ENCODE measurements at places on chromosomes 2 and 18. TPM values are rescaled to one million over a fixed set of nuclear protein-coding genes. Genes with fewer than 3 reads are reported as not detected.
A peak's percentile ranks its signal among the peaks of the same experiment; 100 is the strongest.

LYG1 gene
- 2.0 TPM for polyA plus RNA-seq

DNA sequence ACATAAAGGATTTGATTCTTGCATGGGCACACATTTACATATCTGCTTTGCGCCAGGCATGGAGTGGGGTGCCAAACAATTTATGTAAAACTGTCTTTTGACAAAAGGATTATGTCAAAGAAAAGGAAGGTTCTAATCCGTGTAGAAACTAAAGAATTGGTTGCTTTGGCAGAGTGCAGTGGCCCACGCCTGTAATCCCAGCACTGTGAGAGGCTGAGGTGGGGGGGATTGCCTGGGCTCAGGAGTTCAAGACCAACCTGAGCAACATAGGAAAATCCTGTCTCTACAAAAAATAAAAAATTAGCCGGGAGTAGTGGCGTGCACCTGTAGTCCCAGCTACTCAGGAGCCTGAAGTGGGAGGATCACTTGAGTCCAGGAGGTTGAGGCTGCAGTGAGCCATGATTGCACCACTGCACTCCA lies 1.1 kb upstream of the MTERF4 start:
- peak; percentile 38 for DNase-seq

DNA sequence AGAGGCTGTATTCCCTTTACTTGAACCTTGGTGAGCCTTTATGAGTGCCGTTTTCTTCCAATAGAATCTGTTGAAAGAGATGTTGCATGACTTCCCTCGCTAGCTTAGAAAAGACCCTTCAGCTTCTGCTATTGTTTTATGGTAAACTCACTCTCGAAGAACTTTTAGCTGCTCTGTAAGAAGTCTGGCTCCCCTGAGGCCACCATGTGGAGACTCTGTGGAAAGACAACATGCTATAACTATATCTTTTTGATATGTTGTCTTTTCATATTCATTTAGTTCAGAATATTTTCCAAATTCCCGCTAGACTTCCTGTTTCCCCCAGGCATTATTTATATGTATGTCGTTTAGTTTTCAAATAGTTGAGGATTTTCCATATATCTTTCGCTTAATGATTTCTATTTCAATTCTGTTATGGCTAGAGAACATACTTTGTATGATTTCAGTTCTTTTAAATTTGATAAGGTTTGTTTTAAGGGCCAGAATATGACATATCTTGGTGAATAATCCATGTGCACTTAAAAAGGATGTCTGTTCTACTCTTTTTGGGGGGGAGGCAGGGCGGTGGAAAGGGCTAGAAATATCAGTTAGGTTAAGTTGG lies 64.1 kb downstream of the PTPN4 start:
- DNase-seq, result no peak

GRCh38 chr2:7906431-7906830 lies 775.4 kb upstream of the ID2 start:
- no peak for DNase-seq

RBMS1 gene
- polyA plus RNA-seq, result 4.4 TPM

GRCh38 chr2:65379721-65380171 lies 52.7 kb downstream of the SPRED2 start:
- DNase-seq, result no peak

- DNase-seq, result no peak
Measured at GRCh38 chr2:60079562-60079961, 473.9 kb downstream of the BCL11A start.
